H7 (cell line): ENCODE measurements at places on chromosomes 2 and 18. TPM values are rescaled to one million over a fixed set of nuclear protein-coding genes. Genes with fewer than 3 reads are reported as not detected.

Gene TUBB8B
- total RNA-seq: 0.11 and 0.17 TPM in 2 replicates

GRCh38 chr18:35073186-35074105, 32.2 kb downstream of the MAPRE2 start:
- no peak for DNase-seq

- DNase-seq: no peak
These were observed 2.0 kb downstream of the SMAD2 start for GRCh38 chr18:47928466-47928865.

GRCh38 chr2:61969376-61969775, 63.9 kb downstream of the COMMD1 start:
- no peak for DNase-seq

Gene HJURP
- 61.6 and 84.5 TPM in 2 replicates for total RNA-seq

Gene PSD4
- 1.5 and 1.9 TPM in 2 replicates for total RNA-seq

- peak; percentile 30 for DNase-seq
These were observed 35.0 kb downstream of the TSN start for GRCh38 chr2:121790276-121790956.

DNA sequence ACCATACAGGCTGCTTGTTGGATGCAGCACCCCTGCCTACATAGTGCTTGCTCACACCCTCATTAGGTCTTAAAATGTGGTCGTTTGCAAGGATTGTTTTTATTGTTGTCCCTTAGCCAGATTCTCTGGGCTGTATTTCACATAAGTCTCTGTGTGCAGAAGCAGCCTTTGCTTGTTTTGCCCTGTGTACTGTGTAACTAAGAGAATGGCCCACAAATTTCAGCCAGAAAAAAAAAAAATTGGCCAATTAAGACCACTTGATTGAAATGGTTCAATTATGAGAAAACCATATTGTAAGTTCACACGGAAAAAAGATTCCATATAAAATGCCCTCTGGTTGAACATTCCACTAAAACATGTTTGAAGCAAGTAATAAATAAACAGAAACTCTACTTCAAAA, 377.1 kb upstream of the SOX11 start:
- DNase-seq: no peak

Gene PECR
- 12.1 and 15.1 TPM in 2 replicates for total RNA-seq

GRCh38 chr2:18119883-18120282, 241.4 kb downstream of the KCNS3 start:
- DNase-seq: no peak

Gene NPC1
- 18.1 and 20.9 TPM in 2 replicates for total RNA-seq

Gene STK11IP
- 26.6 and 37.2 TPM in 2 replicates for total RNA-seq

GRCh38 chr2:237513693-237514092, 26.6 kb downstream of the MLPH start:
- no peak for DNase-seq

- no peak for DNase-seq
These were observed 240.2 kb downstream of the KCNS3 start for GRCh38 chr2:18118703-18119102.

Gene RMDN2
- total RNA-seq: 1.4 and 1.8 TPM in 2 replicates

GRCh38 chr2:44237221-44237620, 38.1 kb upstream of the SLC3A1 start:
- no peak for DNase-seq

Gene CCDC68
- total RNA-seq: 0.10 TPM in 1 of 2 replicates, not detected in the other

GRCh38 chr2:217886720-217887309, 116.0 kb downstream of the TNS1 start:
- peak; percentile 92 for DNase-seq

Gene POTEC
- total RNA-seq: not detected in 2 replicates

DNA sequence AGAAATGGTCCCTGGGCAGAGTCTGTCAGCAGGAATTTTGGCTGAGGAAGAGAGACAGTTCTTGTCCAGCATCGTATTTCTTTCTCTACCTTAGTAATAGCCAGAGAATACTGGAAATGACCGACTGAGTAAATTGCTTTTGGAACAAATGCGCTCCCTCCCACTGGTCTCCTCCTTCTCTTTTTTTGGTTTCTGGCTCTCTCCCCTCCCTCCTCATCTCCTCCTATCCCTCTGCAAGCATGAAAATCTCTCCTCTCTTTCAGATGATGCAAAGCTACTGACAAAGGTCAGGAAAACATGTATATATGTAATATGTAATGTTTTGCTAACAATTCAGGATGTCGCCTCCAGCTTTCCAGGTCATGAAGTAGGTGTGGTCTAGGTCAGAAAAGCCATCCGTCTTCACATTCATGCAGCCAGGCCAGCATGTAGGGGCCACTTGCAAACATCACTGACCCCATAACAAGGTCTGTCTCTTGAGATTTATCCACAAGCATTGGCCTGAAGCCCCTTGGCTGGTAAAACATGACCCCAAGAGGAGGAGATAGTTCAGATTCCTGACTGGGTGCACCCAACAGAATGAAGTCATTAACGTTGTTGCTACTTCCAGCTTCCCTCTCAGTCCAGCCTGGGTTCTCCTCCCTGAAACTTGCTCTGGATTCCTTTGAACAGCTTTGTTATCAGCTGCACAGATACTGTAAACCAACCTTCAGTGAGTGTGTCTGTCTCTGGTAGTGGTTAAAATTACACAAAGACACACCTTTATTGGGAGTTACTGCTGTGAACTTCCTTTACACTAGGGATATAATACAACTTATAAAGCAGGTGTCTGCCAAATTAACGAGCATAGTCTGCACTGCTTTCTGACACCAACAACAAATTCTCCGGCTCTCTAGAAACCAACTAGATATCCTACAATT, 864.4 kb upstream of the KLHL29 start:
- DNase-seq: no peak

DNA sequence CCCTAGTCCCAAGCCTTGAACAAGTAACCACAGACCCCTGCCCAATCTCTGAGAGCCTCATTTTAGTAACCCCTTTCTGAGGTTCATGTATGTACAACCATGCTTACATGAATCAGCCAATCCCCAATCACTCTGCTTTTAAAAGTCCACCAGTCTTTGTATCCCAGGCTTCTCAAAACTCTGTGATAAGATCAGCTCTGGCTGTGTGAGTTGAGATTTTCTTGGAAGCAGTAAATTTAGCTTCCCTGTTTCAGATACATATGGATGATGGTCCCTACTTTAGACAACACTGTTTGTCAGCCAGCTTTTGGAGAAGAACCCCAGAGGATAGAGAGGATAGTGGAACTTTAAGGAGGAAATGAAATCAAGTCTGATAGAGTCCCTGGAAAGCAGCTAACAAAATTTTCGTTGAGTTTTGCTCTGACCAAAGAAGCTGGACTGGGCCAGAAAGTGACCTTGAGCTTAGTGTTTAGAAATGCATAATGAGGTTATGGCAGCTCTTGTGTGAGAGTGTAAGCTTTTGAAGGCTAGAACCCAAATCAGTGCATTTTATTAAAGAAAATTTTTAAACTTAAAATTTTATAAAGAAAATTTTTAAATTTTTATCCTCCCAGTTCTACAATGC, 3.7 kb downstream of the ADNP2 start:
- DNase-seq: no peak

DNA sequence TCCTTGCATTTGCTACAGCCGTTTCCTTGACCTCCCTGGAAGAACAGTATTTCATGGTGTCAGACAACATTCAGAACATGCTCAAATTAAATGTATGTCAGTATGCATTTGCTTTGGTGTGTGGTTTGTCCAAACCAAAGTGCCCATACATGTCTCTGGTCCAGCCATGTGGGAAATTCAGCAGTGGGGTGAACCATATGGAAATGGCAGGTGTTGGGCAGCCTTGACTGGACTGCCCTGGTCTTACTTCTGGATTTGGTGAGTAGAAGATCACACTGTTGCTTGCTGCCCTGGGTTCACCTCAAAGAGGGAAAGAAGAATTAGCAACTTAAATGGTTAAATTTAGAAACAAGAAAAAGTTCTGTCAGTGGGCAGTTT, 84.5 kb downstream of the MSH2 start:
- no peak for DNase-seq
